ENCODE measurements at places on chromosomes 16 and 17.
A peak's percentile ranks its signal among the peaks of the same experiment; 100 is the strongest.

GRCh38 chr17:29731589-29731929 lies 108.8 kb upstream of the CORO6 start:
- no peak for DNase-seq

DNA sequence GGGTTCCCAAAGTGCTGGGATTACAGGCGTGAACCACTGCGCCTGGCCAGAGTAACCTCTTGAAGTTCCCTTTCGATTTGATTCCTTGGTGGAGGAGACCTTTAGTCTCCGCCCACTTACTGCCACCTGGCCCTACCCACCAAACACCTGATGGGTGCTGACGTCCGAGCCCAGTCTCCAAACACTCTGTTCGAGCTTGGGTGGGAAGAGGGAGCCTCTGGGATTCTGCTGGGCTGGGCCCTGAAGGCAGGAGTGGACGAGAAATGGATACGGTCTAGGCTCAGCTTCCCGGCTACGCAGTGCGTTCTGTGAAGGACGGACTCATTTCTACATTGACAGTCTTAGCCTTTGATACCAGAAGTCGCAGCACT lies 870 bp upstream of the ITGA3 start:
- DNase-seq, result no peak

GRCh38 chr16:85635545-85636140 lies 22.5 kb downstream of the GSE1 start:
- no peak for DNase-seq

DNA sequence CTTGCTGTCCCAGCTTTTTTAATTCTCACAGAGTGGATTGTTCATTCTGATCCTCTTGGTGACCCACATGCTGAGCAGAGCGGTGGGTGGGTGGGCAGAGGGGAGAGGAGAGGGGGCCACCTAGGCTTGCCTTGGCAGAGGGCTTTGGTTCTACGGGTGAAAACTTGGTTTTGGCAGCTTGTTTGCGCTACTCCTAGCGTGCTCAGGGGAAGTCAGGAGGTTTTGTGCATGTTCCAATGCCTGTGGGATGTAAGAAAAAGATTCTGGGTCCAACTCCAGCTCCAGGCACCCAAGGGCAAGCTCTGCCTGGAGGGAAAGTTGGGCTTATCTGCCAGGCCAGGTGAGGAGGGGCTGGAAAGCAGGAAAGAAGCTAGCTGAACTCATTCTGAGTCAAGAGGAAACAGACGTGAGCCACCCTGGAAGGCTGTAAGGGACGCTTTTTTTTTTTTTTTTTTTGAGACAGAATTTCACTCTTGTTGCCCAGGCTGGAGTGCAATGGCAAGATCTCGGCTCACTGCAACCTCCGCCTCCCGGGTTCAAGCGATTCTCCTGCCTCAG lies 169.1 kb downstream of the WSCD1 start:
- DNase-seq, result peak; percentile 15

DNA sequence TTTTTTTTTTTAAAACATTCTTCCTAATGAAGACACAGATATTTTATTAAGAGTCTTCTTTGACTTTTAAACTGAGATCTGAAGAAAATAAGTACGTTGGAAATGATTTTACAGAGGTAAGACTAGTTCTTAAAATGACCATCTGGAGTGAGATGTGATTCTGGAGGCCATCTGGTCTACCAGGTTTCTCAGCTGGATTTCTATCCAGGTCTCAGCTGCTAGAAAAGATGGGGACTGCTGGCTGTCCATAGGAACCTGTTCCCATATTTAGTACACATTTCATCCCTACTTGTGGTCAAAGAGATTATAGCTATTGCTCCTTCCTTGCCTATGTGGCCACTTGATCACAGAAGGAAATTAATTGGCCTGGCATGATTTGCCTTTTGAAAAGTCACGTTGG lies 12.2 kb downstream of the PMFBP1 start:
- no peak for DNase-seq

GRCh38 chr17:7246779-7247178 lies 4.5 kb upstream of the GABARAP start:
- DNase-seq, result no peak

DNA sequence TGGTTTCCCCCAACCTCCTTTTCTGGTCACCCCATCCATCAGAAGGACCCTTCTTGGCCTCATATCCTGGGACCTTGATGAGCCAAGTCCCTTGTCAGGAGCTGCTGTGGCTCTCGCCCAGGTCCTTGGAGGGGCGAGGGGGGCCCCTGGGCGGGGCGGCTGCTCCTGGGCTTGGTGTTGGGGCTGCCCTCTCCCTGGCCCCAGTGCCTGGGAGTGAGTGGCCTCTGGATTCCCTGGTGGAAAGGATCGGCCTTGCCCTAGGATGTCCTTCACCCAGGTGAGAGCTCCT lies 6.2 kb upstream of the NOTUM start:
- DNase-seq, result no peak

- DNase-seq, result no peak
Measured at GRCh38 chr16:87580855-87581261, 21.4 kb upstream of the JPH3 start.

DNA sequence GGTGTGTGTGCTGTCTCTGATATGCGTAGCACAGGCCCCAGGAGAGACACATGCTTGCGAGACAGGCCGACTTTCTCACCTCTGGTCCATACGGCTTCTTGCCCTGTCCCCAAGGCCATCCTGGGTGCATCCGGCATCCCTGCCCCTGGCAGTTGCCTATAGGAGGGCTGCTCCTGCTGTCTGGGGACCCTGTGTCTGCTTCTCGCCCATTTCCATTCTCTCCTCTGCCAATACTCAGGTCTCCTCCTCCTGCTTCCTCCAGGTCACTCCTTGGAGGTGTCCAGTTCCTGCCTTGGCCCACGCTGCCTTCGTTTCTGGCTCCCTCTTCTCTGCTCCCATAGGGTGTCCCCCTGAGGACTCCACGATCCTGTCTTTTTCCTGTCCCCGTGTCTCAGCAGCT lies 89.0 kb downstream of the DNAH17 start:
- DNase-seq, result no peak

DNA sequence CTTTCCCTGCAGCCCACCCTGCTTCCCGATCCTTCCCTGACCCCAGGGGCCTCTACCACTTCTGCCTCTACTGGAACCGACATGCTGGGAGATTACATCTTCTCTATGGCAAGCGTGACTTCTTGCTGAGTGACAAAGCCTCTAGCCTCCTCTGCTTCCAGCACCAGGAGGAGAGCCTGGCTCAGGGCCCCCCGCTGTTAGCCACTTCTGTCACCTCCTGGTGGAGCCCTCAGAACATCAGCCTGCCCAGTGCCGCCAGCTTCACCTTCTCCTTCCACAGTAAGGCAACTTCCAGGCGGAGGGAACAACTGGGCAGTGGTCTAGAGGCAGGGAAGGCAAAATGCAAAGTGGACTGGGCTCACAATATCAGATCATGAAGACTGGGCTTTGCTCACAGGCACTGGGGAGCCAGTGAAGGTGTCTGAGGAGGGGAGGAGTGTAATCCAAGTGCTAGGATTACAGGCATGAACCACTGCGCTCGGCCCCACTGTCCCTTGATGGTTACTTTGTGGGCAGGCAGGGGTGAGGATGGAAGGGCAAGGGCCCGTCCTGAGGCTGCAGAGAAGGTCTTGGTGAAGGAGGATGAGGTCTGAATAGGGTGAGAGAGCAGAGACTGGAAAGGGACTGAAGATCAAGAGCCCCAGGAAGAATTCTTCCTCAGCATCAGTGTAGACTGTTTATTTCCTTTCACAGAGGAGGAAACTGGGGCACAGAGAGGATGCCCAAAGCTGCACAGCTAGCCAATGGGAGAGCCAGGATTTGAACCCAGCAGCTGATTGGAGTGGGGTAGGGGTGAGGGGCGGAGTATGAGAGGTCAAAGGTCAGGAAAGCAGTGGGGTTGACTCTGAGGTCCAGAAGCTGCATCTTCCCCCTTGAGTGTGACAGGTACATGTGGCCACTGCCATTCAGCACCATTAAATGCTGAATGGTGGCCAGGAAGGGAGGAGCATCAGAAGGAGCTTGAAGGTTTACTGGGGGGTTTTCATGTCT lies 16.5 kb upstream of the ADGRG3 start:
- DNase-seq, result no peak

GRCh38 chr16:78444-79150 lies 572 bp downstream of the MPG start:
- no peak for DNase-seq

GRCh38 chr16:361872-362701 lies 8.3 kb downstream of the MRPL28 start:
- DNase-seq, result peak; percentile 55

DNA sequence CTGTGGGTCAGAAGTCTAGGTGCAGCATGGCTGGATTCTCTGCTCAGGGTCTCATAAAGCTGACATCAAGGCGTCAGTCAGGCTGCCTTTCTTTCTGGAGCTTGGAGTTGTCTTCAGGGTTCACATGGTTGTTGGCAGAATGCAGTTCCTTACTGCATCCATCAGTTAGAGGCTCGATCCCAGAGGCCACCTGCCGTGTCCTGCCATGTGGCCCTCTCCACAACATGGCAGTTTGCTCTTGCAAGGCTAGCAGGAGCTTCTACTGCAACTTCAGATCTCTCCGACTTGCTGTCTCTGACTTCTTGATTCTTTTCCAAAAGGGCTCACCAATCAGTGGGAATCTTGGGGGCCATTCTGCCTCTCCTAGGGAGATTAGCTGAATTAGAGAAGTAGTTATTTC lies 11.9 kb downstream of the PITPNC1 start:
- no peak for DNase-seq

DNA sequence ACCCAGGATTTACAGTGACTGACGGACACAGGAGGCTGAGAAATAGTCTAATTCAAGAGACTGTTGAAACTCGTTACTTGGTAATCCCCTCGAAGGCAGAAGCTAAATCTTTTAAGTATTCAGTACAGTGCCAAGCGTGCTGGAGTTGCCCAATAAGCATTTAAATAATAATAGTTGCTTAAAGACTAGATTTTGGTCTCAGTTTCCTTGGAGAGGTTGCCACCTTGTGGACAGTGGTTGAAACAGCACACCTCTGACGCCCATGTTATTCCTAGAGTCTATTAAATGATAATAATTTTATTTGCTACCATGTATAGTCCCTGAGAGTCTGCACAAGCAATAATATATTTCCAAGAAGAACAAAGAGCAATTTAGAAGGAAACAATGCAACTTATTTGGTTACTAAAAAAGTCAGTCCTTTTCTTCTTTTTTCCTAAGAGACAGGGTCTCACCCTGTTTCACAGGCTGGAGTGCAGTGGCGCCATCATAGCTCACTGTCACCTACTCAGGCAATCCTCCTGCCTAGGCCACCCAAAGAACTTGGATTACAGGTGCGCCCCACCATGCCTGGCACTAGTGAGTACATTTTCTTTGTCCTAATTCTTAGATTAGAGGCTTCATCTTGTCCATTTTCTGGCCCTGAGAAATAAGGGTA lies 138.0 kb upstream of the NUDT7 start:
- DNase-seq, result peak; percentile 75

DNA sequence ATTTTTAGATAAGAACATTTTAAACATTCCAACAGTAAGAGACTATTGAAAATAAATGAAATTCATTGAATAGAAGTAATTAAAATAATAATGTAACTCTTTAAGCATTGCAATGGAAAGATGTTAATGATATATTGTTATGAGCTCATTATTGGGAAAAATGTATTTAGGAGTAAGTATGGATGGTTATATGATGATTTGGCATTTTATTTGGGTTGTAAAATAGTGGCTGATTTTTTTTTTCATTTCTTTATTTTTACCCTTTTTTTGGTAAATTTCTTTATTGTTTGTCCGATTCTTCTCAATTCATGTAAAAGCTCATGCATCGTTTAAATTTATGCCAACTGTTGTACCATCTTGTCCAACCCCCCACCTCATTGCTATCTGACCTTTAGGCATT lies 539.9 kb downstream of the HS3ST4 start:
- no peak for DNase-seq

DNA sequence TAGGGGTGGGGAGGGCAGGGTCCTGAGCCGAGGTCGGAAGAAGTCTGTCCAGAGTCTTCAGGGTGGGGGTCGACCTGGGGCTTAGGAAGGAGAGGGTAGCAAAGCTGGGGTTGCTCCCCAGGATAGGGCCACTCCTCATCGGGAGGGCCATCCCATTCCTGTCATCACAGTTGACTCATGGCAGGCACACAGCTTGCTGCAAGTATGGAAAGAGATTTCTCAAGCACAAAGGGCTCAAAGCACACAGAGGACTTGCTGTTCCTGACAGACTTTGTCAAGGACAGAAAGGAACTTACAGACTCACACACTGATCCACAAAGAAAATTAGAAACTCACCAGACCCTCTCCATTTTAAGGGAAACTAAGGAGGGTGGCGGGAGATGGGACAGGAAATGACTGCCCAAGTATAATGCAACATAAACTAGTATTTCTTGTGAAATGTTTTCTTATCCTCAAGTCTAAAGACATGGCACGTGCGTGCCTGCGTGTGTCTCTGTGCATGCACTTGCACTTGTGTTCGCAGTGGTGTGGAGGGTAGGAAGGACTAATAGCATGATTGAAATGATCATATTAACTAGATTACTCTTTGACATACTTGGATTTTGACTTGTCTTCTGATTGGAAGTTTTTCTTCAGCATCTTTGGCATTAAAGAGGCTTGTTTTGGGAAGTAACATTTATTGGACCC lies 2.4 kb downstream of the AOC2 start:
- no peak for DNase-seq

GRCh38 chr17:78359997-78360370 lies at the start of gene SOCS3:
TSS of gene SOCS3 (minus strand) at chr17:78360077. CDS start at chr17:78359095, 982 bp downstream.
- peak; percentile 97 for DNase-seq

DNA sequence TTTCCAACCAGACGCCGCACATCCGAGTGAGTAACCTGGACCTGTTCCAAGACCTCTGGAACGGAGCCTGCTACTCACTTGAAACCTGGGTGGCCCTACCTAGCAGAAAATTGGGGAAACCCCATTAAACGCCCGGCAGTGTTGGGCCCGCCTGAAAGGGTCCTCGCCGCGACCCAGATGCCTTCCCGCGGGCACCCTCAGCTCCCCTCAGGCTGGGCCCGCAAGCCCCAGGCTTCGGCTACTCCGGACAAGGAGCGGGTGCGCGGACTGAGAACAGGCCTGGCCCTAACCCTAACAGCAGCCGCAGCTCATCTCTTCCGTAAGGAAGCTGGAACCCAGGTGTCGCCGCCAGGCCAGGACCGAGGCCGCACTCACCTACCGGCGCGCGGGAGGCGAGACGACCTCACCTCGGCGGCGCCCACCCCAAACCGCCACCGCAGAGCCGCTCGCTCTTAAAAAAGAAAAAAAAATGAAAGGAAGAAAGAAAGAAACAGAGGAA lies 344 bp downstream of the PSME3IP1 start:
- peak; percentile 84 for DNase-seq

GRCh38 chr17:34245351-34245905 lies 9.7 kb upstream of the CCL2 start:
- no peak for DNase-seq

- peak; percentile 26 for DNase-seq
Measured at GRCh38 chr17:73645050-73645871, 1.0 kb upstream of the SDK2 start.

GRCh38 chr16:65318590-65319257 lies 196.9 kb upstream of the CDH11 start:
- DNase-seq, result no peak

GRCh38 chr16:88686062-88686438 lies 257 bp downstream of the SNAI3 start:
- no peak for DNase-seq

- no peak for DNase-seq
Measured at GRCh38 chr16:48535831-48536613, 74.0 kb downstream of the N4BP1 start.

- DNase-seq, result no peak
Measured at GRCh38 chr17:50262001-50262794, 12.1 kb upstream of the TMEM92 start.

GRCh38 chr16:82185012-82185411 lies 15.0 kb upstream of the MPHOSPH6 start:
- no peak for DNase-seq
